NCI-H446 (cell line): ENCODE measurements at places on chromosomes 16 and 17.

GRCh38 chr16:73145166-73145880 is 97.4 kb upstream of the ZFHX3 start:
- DNase-seq, result no peak

DNA sequence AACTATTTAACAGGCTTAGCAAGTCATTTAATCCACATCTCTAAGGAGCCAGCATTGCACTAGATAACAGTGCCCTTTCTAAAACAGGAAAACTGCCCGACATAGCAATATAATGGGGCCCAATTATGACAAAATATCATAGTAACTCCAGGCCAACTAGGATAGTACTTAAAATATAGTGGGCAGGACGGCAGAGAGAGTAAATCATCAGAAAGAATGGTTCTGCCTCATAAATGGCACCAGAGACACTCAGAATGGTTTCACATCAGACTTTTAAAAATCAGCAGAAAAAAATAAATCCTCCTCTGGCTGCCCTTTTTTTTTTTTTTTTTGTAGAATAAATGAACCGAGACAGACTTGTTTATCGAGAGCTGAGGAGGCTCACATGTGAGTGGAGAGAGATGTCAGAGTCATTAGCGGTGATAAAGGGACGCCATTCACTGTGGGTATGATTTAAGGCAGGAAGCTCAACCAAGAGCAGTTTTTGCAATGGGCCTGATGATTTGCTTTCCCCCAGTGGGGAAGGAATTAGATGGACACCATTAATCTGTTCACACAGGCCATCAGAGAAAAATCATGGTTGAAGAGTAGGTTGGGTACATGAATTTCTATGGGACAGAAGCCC is 62.6 kb downstream of the CPPED1 start:
- DNase-seq, result no peak

GRCh38 chr16:2090777-2091546 is 43.2 kb downstream of the TSC2 start:
- DNase-seq, result no peak

- no peak for DNase-seq
Observed at GRCh38 chr17:37844158-37844976, 79.8 kb upstream of the TBC1D3K start.

- DNase-seq, result no peak
Observed at GRCh38 chr17:45077643-45078042, 16.5 kb downstream of the NMT1 start.

GRCh38 chr16:49482690-49483089 is 109.1 kb downstream of the C16orf78 start:
- DNase-seq, result no peak
